ENCODE measurements at places on chromosomes 2 and 18. TPM values are rescaled to one million over a fixed set of nuclear protein-coding genes. Genes with fewer than 3 reads are reported as not detected.

CFAP221 gene
- total RNA-seq, result not detected

C1GALT1C1L gene
- total RNA-seq, result not detected

SMIM21 gene
- not detected for total RNA-seq

CFC1 gene
- not detected for total RNA-seq

GPBAR1 gene
- total RNA-seq, result 1.6 TPM

LIMS2 gene
- total RNA-seq, result 7.0 TPM

UGT1A7 gene
- total RNA-seq, result not detected

SERPINB3 gene
- not detected for total RNA-seq

NT5DC4 gene
- not detected for total RNA-seq

RNASEH1 gene
- total RNA-seq, result 31.9 TPM

OR6B2 gene
- total RNA-seq, result not detected

PAX8 gene
- 0.52 TPM for total RNA-seq

C2orf15 gene
- 2.1 TPM for total RNA-seq

LOXL3 gene
- 0.25 TPM for total RNA-seq

POTEE gene
- 0.11 TPM for total RNA-seq

ERFE gene
- not detected for total RNA-seq

LYG2 gene
- total RNA-seq, result not detected

ICOS gene
- 98.1 TPM for total RNA-seq

DIPK1C gene
- total RNA-seq, result not detected
